ENCODE measurements at places on chromosomes 6 and 20. TPM values are rescaled to one million over a fixed set of nuclear protein-coding genes. Genes with fewer than 3 reads are reported as not detected.

Gene WRNIP1
- 47.4 TPM for total RNA-seq

Gene OR2H1
- not detected for total RNA-seq

Gene NKAIN4
- total RNA-seq, result not detected

Gene CYP39A1
- 18.5 TPM for total RNA-seq

Gene PRRT1
- 3.7 TPM for total RNA-seq

Gene MYCT1
- total RNA-seq, result 6.8 TPM

Gene PRKN
- total RNA-seq, result 9.3 TPM

Gene RHAG
- total RNA-seq, result 0.52 TPM

Gene CHD6
- total RNA-seq, result 47.7 TPM

Gene FAM217A
- 0.09 TPM for total RNA-seq

Gene NDRG3
- 27.7 TPM for total RNA-seq

Gene GSTA3
- total RNA-seq, result not detected

Gene BIRC7
- 0.14 TPM for total RNA-seq

Gene PCMTD2
- total RNA-seq, result 69.3 TPM

Gene VIP
- 3.0 TPM for total RNA-seq

Data from mucosa of gallbladder (tissue), 1 donor.